ENCODE measurements at places on chromosomes 1 and 21.

DNA sequence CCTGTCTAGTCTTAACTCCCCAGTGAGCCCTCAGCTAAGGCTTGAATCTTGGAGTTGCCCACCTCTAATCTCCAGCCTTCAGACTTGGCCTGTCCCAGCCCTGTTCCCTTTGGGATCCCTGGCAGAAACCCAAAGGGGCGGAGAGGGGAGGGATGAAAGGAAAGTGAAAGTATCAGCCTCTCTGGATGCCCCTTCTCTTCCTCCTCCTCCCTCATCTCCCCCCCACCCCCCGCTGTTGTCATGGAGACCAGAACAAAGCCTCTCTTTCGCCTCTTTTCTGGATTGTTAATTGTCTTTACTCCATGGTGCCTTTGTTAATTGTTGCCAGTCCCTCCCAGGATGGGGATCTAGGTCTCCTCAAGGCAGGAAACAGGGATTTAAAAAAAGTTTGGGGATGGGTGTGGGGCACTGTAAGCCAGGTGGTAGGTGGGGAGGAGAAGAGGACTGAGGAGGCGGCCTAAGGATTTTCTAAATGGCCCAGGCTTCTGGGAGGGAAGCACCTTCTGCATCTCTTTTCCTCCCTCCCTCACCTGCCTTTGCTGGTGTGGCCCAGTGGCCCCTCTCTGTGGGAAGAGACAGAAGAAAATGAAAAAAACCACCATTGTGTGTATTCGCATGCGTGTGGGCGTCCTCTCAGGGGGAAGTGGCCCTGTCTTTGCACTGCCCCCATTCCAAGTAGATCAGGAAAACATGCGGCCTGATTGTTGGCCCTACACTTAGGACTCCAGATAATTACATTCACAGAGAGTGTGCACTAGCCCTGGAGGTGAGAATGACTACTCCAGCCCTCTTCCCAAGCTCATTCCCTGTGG is 7.5 kb upstream of the SOX13 start:
- no peak for DNase-seq

- no peak for DNase-seq
These were observed 1.9 kb downstream of the PEAR1 start for GRCh38 chr1:156895455-156895812.

- no peak for DNase-seq
These were observed 310.2 kb downstream of the FAM72C start for GRCh38 chr1:143661418-143662101.

DNA sequence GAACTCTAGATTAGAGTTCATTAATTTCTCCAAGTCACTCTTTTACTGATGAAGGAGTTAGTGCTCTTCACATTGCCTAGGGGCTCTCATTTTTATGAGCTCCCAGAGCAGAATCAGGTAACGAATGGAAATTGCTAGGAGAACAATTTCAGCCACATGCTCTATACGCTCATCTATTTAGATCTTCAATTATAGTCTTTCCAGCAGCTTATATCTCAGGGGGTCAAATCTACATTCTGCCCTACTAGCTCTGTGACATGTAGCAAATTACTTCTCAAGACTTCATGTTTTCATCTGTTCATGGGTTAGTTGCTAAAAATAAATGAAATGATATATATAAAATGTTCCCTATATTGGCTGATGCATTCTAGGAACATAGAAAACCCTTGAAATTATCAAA is 183.6 kb downstream of the PLPP3 start:
- no peak for DNase-seq

GRCh38 chr1:17610713-17611112 is 71.2 kb downstream of the ARHGEF10L start:
- no peak for DNase-seq

DNA sequence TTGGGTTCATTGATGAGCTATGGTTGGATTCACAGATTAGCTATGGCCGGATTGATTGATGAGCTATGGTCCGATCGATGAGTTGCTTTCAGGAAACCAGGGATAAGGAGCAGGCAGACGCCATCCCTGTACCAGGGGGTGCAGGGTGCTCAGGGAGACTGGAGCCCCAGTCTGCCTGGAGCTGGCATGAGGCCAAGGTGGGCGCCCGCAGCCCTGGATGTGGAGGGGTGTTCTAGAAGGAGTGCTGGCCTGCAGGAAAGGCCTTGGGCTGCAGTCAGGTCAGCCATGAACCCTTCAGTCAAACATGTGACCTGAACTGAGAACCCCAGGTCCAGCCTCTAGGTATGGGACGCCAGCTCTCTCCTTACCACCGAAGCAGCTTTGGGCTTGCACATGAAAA is 172.7 kb upstream of the ARHGEF16 start:
- DNase-seq, result no peak

GRCh38 chr1:226649780-226650179 is 89.3 kb downstream of the ITPKB start:
- DNase-seq, result peak; percentile 67

DNA sequence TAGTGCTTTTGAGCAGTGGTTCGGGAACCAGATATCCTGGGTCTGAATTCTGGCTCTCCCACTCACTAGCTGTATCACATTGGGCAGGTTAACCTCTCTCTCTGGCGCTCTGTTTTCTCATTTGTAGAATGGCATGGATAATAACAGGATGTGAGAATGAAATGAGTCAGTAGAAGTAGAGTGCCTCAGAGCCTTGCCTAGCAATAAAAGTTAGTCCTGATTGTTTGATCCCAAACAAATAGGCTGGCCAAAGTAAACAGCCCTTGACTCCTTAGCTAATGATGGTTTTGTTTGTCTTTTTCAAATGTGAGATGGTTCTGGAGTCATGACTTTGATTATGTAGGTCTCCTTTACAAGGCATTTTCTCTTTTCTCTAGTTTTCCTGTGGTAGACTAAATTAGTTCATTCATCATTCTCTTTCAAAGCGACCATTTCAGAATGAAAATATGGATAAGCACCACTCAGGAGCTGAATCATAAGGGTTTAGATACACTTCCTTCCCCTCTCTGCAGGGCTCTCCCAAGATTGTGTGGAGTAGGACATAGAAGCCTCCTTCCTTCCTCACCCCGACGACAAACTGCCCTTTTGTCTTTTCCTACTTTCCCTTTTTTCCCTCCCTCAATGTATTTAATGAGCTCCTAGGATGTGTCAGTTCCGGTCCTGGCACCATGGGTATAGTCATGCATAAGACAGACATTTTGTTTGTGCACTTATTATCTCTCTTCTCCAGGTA is 23.1 kb downstream of the KIAA0040 start:
- no peak for DNase-seq

DNA sequence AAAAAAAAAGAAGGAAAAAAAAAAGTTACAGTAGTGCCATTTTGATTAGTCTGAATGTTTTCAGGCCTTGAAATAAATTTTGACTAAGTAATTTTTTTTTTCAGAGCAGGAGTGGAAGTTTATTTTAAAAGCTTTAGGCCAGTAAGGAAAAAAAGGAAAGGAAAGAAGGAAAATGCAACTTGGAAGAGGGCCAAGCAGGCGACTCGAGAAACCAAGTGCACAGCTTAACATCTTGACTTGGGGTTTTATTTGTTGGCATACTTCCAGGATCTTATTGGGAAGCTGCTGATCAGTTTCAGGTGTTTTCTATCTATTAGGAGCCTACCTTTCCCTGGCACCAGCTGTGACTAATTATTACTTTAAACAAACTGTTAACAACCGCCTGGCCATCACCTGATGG is 41.7 kb downstream of the ATF3 start:
- no peak for DNase-seq

GRCh38 chr21:36470294-36470693 is 9.6 kb downstream of the CLDN14 start:
- DNase-seq, result no peak

- DNase-seq, result peak; percentile 20
These were observed 51.5 kb downstream of the SYT14 start for GRCh38 chr1:209989525-209989924.

DNA sequence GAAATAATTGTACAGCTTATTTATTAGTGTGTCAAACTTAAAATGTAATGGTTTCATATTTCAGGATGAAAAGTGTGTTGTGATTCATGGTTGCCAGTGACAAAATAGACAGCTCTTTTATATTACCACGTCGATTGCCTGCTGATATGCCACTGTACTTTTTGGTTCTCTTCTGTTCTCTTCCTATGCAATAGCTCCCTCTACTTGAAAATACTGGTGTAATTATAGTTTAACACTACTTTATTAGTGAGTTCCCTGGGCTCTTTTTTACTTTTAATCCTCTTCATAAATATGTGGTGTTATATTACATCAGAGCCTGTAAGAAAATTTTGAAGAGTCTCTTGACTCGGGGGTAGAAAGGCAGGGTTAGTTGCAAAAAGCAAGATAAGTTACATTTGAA is 111.3 kb downstream of the PATJ start:
- DNase-seq, result peak; percentile 18

- DNase-seq, result no peak
These were observed 31.3 kb downstream of the SDCCAG8 start for GRCh38 chr1:243287123-243287460.

- DNase-seq, result no peak
These were observed 54.5 kb downstream of the COL6A1 start for GRCh38 chr21:46035809-46036695.

DNA sequence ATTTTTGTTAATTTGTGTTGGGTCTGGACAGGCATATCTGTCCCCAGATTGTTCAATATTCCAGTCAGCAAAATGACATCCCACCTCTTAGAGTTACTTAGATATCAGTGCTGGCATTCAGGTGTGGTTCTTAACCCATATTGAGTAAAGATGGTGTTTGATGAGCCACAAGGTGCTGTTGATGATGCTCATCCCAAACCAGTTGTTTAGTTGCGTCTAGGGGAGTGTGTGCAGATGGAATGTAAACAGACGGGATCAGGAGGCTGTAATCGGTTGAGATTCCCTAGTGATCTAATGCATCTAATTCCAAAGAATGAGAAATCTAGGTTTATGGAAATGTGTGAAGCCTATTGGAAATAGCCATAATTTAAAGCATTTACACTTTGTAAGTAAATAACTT is 1.1 kb downstream of the HOOK1 start:
- DNase-seq, result no peak

GRCh38 chr1:20731057-20731991 is 1.2 kb downstream of the SH2D5 start:
- peak; percentile 65 for DNase-seq

DNA sequence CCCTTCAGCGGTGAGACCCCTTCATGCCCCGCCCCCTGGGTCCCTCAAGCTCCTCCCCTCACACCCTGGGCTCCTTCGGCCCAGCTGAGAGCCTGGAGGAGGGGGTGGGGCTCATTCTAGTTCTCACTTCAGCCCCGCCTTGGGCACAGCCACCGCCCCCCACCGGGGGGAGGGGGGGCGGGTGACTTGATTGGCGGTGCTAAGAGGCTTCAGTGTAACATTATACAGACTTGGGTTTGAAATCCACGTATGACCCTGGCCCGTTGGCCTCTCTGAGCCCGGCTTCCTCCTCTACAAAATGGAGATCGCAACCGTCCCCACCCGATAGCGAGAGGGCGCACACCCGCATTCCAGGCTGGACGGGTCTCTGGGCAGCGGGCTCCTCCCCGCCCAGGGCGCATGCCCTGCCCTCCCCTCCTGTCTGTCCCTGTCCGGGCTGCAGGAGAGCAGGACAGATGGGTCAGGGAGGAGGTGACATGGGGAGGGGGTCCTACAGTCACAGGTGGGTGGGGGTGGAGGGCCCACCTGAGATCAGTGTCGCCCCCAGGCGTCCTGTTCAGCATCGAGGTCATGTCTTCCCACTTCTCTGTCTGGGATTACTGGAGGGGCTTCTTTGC is 5.1 kb downstream of the CLCNKB start:
- DNase-seq, result no peak

DNA sequence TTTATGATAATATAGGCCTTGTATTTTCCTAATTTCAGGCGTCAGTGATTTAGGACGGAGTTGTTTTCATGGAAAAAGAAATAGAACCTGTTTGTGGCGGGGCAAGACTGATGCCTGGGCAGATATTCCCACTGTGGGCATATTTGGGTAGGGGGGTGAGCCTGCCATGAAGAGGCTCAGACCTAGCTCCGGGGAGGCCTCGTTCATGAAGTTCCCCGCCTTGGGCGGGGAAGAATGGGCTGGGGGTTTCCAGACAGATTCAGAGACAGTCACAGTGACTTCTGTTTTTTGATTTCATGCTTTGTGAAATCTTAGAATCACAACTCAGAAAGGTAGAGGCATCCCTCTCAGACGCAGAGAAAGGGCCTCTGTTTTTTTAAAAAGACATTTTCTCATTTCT is 36.1 kb downstream of the RUNX3 start:
- DNase-seq, result no peak

DNA sequence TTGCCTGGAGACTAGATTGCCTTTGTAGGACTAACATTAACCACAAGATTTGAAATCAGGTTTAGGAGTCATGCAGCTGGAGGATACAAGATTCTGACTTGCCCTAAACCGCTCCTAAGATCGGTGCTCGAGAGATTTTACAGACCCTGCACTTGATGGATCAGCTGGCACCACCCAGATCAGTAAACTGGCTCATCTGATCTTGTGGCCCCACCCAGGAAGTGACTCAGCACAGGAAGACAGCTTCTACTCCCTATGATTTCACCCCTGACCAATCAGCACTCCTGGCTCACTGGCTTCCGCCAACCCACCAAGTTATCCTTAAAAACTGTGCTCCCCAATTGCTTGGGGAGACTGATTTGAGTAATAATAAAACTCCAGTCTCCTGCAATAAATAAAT is 876 bp upstream of the CATSPERE start:
- DNase-seq, result no peak

- peak; percentile 37 for DNase-seq
These were observed 49.6 kb upstream of the KCTD3 start for GRCh38 chr1:215517441-215517891.

DNA sequence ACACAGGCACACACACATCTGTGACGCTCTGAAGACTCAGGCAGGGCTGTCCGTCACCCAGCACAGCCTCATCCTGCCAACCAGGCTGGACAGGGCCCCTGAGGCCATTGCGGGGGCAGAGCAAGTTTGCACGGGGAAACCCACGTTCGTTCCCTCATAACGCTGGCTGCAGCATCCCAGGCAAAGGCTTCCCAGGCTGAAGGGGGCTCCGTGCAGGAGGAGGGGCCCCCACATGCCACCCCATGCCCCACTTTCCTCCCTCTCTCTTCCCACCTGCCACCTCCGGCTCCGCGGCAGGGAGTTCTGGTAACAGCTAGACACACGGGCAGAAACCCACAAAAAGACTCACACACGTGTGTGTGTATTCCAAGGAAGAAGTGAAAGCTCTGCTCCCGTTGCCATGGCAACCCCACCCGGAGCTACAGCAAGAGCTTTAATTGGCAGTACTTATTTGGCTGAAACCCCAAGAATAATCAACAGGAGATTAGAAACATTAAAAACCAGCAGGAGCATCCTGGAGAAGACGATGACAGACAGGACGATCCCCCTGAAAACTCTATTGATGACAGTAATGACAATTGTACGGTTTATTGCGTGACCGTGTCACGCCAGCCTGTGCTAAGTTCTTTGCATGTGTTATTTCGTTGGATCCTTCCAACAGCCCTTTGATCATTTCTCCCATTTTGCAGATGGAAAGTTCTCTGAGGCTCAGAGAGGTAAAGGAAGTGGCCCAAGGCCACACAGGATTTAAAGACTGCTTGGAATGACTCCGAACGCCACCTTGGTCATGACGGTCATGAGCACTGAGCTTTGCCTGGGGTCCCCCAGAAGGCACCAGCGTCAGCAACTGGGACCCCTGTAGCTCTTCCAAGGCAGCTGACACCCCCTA is 247.1 kb downstream of the NPHP4 start:
- DNase-seq, result no peak

GRCh38 chr1:229025576-229025975 is 245.3 kb upstream of the RAB4A start:
- DNase-seq, result no peak
